ENCODE measurements at places on chromosomes 1 and 21.

GRCh38 chr1:29062157-29062942 is 61.4 kb downstream of the TMEM200B start:
- no peak for DNase-seq

DNA sequence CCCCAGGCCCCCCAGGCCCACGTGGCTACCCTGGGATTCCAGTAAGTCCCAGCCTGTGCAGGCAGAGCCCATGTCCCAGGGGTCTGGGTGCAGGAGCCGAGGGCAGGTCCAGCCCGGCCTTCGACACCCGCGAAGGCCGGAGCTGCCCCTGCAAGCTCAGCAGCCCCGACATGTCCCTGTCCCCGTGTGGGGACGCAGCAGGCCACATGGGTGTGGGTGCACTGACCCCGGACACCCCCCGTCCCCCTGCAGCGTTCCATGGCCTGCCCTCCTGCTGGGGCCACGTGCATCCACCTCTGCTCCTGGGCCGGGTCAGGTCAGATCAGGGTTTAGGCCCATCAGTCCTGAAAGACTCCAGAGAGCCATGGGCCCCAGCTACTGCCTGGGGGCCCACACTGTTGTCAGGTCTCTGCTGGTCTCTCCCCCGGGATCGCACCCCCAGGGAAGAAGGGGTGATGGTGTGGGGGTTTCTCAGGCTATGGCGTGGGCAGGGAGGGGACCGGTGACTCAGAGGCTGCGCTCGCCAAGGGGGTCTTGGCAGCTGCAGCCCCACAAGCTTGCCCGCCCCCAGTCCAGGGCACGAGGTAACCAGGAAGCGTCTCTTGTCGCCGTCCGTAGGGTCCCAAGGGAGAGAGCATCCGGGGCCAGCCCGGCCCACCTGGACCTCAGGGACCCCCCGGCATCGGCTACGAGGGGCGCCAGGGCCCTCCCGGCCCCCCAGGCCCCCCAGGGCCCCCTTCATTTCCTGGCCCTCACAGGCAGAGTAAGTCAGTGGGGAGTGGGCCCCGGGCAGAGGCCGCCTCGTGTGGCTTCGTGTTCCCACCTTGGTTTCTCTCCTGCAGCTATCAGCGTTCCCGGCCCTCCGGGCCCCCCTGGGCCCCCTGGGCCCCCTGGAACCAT is 37.5 kb downstream of the SLC19A1 start:
- DNase-seq: no peak

GRCh38 chr1:9258629-9259028 is 24.1 kb downstream of the H6PD start:
- no peak for DNase-seq

DNA sequence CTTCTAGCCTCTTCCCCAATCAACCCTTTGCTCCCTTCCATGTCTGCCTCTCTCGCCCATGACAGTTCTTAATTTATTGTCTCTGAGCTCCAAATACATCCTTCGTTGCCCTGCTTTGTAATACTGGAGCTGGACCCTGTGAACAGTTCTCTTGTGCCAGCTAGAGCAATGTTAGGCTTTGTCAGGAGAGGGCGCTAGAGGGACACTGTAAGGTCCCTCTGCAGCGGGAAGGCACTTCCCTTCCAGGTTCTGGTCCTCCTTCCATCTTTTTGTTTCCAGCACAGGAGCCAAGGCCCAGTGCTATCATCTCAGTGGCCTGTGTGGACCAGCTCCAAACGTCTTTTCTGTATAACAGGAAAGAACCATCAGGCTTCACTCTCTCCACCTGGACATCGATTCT is 95.9 kb downstream of the PTPRU start:
- DNase-seq: peak; percentile 40

DNA sequence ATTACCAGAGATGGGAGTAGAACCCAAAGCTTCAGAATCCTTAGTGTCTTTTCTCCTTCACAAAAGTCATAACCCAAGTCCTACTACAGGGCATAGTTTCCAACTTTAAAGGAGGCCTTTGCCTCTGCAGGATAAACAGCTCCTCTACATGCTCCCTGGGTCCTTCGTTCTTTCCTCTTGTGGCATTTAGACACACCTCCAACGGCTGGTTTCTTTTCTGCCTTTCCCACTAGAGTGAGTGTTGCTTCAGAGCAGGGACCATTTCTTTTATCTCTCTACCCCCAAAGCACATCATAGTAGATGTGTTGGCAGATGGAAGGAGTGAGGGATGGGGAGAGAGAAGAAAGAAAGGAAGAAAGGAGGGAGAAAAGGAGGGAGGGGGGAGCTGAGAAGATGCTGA is 144.7 kb upstream of the SPATA6 start:
- DNase-seq: no peak

Measured in NCI-H2029 (cell line).